Activated CD8-positive, alpha-beta memory T cell treated with anti-CD3 and anti-CD28 coated beads for 36 hours (primary cell): ENCODE measurements at places on chromosomes 1 and 21. TPM values are rescaled to one million over a fixed set of nuclear protein-coding genes. Genes with fewer than 3 reads are reported as not detected.

DCST2 gene
- 0.21 TPM for total RNA-seq

SHISA4 gene
- total RNA-seq = 0.48 TPM

TTC39A gene
- not detected for total RNA-seq

JAK1 gene
- 87.9 TPM for total RNA-seq

UROD gene
- 124 TPM for total RNA-seq

CD1D gene
- total RNA-seq = not detected

TNFRSF9 gene
- 270 TPM for total RNA-seq

WDR64 gene
- not detected for total RNA-seq

BTBD8 gene
- 1.1 TPM for total RNA-seq

FALEC gene
- total RNA-seq = 0.55 TPM

OR10J1 gene
- not detected for total RNA-seq

FTCD gene
- 0.23 TPM for total RNA-seq
